Smooth muscle cell of the brain vasculature (primary cell): ENCODE measurements at places on chromosomes 4 and X.

DNA sequence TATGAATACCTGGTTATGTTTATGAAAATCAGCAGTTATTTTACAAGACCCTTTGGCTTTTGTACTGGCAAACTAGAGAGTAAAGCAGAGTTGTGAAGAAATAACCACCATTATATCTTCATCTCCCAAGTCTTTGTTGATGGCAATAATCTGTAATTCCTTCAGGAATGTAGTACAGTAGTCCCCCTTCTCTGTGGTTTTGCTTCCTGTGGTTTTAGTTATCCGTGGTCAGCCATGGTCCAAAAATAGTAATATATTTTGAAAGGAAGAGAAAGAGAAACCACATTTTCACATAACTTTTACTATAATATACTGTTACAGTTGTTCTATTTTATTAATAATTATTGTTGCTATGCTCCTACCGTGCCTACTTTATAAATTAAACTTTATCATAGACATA is 27.8 kb downstream of the BANK1 start:
- DNase-seq: peak; percentile 26

GRCh38 chrX:10501611-10502010 is 118.8 kb downstream of the MID1 start:
- no peak for DNase-seq

- DNase-seq: no peak
These were observed 3.9 kb downstream of the RUFY3 start for GRCh38 chr4:70725633-70726032.

- DNase-seq: no peak
These were observed 8.3 kb downstream of the INTS6L start for GRCh38 chrX:135528756-135529155.

DNA sequence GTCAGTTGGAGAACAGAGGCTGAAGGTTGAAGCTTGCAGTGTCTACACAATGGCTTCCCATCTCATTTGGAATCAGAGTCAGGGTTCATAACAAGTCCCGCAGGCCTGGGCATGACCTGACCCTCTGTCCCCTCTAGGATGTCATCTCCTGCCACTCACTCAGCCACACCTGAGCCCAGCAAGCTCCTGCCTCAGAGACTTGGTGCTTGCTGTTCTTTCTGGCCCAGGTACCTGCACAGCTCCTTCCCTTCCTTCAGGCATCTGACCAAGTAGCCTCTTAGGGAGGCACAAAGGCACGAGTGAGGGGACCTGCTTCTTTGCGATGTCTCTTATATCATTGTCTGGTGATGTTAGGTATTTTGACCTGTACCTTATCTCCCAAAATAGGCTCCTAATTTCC is 9.0 kb downstream of the ZBTB49 start:
- DNase-seq: no peak

DNA sequence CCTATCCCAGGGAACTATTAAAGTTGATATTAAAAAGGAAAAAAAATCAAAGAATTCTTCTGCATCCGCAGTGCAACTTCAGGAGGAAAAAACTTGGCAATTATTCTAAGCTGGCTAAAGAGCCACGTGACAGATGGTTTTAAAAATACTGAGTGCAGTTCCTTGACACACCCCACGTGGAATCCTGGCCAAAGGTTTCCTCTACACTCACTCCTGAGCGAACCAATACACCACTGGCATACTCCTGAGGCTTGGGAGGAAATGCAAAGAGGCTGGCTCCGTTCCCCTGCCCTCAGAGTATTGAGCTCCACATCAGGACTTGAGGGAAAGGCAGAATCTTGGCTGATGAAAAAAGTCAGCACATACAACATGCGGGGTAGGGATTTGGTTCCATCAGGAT is 133.8 kb upstream of the ATP6AP2 start:
- no peak for DNase-seq

DNA sequence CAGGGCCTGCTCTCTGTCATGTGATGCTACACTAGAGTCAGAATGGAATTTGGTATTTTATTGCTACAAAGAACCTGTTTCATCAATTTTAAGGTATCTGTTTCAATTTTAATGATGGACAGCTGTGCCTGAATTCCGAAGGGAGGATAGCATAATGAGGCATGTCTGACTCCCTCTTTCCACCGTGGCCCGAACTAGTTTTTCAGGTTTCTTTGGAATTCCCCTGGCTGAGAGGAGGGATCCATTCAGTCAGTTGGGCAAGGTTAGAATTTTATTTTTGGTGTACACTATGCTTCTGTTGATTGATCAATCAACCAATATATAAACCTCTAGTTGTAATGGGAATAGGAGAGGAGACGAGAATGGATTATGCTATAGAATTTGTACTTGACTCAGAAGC is 761.8 kb downstream of the FAM133A start:
- no peak for DNase-seq

DNA sequence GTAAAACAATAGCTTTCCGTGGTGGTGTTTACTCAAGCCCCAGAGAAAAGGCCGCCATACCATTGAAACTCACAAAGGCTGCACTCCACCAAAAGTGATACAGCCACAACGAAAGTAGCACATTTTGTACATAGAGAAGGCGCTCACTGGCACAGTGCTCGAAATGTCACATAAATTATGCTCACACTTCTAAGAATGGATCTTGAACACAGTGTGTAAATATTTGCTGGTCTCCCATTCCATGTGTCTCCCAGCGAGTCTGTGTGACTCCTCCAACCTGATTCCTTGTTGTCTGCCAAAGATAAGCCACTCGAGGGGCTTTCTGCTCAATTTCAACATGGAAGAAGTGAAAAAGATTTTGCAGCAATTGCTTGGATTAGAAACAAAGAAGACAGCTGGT is 234.0 kb upstream of the VCX3A start:
- no peak for DNase-seq

GRCh38 chr4:132056496-132056895 is 1092.6 kb upstream of the PCDH10 start:
- DNase-seq: no peak

- no peak for DNase-seq
These were observed 89.0 kb upstream of the BMPR1B start for GRCh38 chr4:94668724-94669123.

DNA sequence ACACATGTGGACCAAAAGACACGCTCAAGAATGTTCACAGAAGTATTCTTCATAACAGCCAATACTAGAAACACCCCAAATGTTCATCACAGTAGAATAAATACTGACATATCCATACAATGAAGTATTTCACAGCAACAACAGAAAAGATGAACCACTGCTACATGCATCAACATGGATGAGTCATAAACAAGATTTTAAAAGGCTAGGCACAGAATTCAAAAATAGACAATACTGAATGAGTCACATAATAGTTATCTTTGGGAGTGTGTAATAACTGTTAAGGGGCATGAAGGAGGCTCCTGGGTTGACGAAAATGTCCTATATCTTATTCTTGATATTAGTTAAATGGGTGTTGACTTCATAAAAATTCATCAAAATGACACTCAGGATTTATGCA is 43.5 kb downstream of the CLOCK start:
- DNase-seq: no peak

DNA sequence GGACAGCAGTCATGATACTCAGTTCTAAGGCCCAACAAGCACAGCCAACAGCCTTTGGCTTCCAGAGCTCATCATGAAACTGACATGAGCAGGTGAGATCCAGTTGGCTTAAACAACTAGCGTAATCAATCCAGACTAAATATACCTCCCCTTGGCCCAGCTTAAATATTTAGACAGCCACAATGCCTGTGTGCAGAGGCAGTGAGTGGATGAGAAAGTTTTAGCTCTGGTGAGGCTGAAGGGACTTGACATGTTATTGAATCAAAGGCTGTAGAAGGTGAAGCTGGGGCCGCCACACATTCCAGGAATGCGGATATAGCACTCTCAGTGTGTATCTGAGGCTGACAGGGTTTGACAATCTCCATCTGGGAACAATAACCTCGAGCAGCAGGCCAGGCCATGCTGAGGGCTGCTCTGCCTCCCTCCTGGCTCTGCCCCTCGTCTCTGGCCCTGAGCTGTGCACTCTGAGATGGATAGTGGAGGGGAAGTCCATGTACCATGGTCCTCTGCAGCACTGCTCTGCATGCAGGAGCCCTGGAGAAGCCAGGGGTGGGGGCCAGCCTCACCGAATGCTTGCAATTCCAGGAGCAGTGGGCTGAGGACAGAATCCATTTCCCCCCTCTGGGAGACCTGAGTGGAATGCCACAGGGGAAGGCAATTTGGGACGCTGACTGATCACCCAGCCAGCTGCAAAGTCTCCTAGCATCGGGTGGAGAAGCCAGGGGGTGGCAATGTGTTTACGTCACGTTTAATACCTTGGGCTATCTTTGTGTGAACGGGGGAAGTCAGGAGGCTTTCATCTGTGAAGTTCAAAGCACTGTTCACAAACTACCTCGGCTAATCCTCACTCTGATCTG is 37.3 kb upstream of the RASL11B start:
- no peak for DNase-seq

DNA sequence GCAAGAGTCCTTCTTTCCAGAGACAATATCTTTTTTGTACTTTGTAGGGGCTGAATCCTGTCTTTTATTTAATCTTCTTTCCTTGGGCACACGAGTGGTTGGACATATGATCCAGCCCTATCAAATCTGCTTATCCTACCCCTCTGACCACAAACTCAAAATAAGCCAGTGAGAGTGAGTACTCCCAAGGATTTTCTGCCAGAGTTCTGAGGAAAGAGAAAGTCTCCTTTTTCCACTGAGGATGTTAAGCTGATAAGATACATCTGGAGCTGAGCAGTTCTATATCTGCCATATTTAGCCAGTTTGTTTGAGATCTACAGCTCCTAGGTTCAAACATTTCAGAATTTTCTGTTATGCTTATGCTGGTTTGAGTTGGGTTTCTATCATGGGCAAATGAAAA is 134.8 kb upstream of the NWD2 start:
- no peak for DNase-seq

DNA sequence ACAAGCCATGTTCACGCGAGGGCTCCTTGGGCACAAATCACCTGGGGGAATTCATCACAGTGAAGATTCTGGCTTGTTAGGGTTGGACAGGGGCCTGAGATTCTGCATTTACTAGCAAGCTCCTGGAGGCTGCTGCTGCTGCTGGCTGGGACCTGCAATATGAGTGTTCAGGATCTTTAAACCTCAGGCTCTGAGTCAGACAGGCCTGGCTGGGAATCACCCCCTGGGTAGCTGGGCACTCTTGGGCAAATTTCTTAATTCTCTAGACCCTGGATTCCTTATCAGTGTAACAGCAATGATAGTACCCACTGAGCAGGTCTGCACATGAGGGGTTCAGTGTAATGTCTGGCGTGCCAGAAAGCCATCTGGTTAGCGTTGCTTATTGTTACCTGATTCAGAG is 101.5 kb downstream of the DHX15 start:
- DNase-seq: no peak

GRCh38 chr4:692771-693554 is 4.0 kb upstream of the SLC49A3 start:
- no peak for DNase-seq

GRCh38 chrX:19272452-19272851 is 71.3 kb upstream of the PDHA1 start:
- DNase-seq: no peak

DNA sequence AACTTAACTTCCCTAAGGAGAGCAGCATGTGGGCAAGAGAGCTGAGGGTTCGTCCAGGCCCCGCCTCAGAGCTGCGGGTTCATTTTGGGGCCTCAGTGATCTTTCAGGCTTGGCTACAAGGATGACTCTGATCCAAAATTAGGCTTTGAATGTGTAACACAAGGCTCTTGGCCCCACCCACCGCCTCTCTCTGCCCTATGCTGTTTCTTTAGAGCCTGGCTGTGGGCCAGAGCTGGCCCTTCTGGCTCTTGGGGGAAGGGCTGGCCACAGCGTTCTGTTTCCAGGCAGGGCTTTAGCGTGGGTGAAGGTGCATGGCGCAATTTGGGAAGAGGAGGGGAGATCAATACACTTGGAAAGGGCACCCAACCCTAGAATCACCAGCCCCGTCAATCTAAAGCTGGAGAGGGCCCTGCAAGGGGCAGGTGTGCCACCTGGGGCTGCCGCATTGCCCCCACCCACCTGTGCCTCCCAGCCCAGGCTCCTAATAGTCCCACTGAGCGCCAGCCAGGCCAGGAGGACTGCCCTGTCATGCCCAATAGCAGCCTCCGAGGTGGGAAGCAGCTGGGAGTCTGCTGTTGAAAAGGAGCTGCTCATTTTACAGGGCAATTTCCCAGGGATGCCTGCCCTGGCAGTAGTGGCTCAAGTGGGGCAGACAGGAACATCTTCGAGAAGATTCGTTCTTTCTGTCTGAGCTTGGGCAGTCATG is 84.5 kb upstream of the MAML3 start:
- peak; percentile 65 for DNase-seq
